ENCODE measurements at places on chromosomes 6 and 20.

DNA sequence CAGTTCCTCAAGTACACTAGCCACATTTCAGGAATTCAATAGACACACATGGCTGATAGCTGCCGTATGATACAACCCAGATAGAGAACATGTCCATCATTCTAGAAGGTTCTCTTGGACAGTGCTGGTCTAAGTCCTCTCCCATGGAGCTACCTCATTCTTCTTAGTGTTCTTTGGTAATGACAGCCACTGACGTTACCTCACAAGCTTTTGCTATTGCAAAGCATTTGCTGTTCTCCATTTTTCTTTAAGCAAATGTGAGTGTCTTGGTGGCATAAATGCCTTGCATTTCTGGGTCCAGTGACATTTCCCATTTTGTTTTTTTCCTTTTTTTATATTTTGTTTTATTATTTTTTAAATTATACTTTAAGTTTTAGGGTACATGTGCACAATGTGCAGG lies 8.3 kb upstream of the CEBPB start:
- DNase-seq, result no peak

GRCh38 chr20:24102749-24103333 lies 114.3 kb upstream of the GGTLC1 start:
- DNase-seq, result no peak

- no peak for DNase-seq
Observed at GRCh38 chr6:9564021-9564420, 850.9 kb downstream of the TFAP2A start.

DNA sequence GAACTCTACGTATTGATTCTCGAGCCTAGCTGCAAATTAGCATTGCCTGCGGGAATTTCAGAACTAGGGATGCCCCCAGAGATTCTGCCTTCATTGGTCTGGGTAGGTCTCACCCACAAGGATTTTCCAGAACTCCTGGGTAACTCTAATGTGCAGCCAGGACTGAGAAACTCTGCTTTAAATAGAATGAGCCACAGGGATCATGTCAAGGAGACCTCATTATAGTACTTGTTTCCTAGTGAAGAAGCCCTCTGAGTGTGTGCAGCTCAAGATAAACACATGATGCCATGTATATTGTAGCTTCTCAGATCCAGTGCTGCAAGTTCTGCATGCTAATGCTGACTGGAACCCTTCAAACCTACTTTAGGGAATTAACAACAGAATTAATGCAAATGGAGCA lies 179.2 kb downstream of the PHACTR1 start:
- DNase-seq, result no peak

- DNase-seq, result no peak
Observed at GRCh38 chr6:22764496-22764895, 195.1 kb downstream of the HDGFL1 start.

GRCh38 chr20:52031563-52032303 lies 159.8 kb downstream of the ZFP64 start:
- no peak for DNase-seq

DNA sequence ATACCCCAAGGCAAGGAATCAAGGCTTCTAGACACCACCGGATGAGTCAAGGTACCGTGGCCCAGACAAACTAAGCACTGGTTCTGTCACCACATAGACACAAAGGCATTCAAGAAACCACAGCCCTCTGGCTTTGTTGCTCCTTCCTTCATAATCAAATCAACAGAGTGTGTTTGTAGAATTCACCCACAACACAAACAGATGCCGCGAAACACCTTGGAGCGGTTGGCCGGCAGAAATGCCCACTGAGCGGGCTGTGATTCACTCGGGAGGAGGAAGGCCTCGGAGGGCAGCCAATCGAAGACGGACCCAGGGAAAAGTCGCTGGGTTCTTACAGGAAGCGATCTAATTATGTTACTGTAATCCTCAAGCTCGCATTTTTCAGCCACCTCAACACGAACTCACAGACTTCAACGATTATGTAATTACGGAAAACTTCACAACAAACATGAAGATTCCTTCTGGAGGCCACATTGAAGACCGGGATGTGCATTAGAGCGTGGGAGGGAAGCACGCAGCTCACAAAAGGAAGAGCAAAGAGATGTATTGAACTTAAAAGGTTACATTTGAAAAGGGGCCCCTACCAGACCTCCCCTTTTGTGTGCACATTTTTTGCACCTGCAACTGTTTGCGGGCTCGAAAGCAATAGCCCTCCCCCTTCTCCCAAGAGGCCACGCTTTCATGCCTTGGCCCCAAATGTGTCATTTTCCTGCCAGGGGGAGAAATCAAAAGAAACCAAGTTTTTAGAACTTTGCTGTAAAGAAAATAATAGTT lies 184.7 kb upstream of the PREP start:
- DNase-seq, result no peak

GRCh38 chr6:155248008-155249001 lies 15.5 kb upstream of the CLDN20 start:
- DNase-seq, result no peak

DNA sequence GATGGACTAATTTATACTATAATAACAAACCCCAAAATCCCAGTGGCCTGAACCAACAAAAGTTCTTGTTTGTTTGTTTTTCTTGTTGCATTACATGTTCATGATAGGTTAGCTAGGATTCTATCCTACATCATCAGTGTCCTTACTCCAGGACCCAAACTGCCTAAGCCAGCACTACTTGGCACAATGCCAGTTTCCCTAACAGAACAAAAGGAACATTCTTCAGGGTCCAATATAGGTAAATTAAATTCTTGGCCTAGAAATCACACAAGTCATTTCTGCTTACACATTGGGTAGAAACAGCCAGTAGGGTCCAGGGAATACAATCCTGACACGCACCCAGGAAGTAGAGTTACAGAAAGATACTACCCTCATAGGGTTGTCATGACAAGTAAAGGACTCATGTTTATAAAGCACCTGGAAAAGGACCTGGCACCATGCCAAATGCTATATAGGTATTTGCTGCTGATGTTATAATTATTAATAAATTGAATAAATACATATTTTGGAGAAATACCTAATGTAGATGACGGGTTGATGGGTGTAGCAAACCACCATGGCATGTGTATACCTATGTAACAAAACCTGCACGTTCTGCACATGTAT lies 38.8 kb downstream of the RCAN2 start:
- DNase-seq, result no peak

All from esophagus squamous epithelium (tissue), 5 donors.